Chondrocyte (in vitro differentiated cells): ENCODE measurements at places on chromosomes 11 and 22. TPM values are rescaled to one million over a fixed set of nuclear protein-coding genes. Genes with fewer than 3 reads are reported as not detected.

DNA sequence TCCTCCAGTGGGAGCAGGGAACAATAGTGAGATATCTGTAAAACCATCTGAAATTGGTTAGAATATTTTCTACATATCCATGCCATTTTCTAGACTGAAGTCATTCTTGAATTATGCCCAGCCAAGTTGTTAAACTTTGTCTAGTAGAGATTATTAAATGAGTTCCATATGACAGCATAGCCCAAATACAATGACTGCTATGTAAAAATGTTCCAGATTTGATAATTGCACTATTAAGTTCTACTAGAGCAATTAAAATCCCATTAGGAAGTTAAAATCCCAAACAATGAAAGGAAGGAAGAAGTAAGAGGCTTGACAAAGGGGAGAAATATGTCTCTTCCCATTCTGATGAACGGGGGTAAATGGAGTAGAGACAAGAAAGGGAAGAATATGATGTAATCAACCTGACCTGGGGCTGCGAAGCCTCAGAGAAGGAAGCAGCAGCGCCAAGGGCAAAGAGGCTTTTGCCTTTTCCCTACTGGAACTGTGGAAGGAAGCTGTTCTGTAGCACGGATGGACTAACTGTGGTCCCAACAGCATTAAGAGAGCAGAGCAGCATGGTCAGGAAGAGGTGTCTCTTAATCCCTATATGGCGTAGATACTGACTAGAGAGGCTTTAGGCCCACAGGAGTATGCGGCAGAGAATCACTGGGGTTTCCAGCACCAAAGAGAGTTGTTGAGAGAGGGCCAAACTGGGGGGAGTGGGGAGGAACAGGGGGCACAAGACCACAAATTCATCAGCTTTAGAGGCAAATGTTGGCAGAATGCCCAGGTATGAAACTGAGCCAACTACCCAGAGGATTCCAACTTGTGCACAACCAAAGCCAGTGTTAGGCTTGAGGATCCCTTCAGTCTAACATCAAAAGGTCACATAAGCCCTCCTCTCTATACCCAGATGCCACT, 26.7 kb downstream of the RRP8 start:
- no peak overlapping the region for H3K4me3 ChIP-seq
- H3K4me1 ChIP-seq: peaks cover 22% of the 10 kb centered on the region
- DNase-seq: no peak
- H3K27me3 ChIP-seq: no peaks in the 10 kb centered on the region
- H3K27ac ChIP-seq: no peak overlapping the region

DNA sequence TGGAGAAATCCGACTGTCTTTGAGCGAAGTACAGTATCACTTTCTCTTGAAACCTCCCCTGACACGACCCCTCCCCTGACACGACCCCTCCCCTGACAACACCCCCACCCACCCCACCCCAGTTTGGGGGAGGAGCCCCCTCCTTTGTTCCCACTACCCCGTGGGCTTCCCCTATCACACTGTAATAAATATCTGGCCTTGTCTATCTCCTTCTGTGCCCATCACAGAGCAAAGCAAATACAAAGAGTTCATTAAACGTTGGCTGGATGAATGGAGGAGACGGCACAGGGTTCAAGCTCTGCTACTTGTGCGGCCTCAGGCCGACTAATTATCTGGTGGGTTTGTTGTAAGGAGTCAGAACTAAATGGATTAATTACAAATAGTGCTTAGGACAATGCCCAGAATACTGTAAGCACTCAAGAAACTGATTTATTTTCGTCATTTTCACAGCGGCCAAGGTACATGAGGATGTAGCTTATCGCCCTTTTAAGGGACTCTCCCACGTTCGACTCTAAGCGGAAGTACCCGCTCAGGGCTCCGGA, 628 bp upstream of the GGA1 start:
- peaks cover 33% of the 10 kb centered on the region for H3K4me1 ChIP-seq
- H3K4me3 ChIP-seq: peak overlapping the region; percentile 83
- peak overlapping the region; percentile 99 for H3K27ac ChIP-seq
- no peaks in the 10 kb centered on the region for H3K27me3 ChIP-seq
- DNase-seq: no peak

- no peak overlapping the region for H3K27ac ChIP-seq
- no peaks in the 10 kb centered on the region for H3K4me1 ChIP-seq
- no peaks in the 10 kb centered on the region for H3K27me3 ChIP-seq
- no peak for DNase-seq
- no peak overlapping the region for H3K4me3 ChIP-seq
- H3K36me3 ChIP-seq: peaks cover 2% of the 10 kb centered on the region
These were observed 7.6 kb downstream of the DLG2 start for GRCh38 chr11:85619499-85619898.

- peaks cover 45% of the 10 kb centered on the region for H3K4me1 ChIP-seq
- peaks cover 9% of the 10 kb centered on the region for H3K36me3 ChIP-seq
- peak overlapping the region; percentile 11 for H3K4me3 ChIP-seq
- no peak for DNase-seq
These were observed 20.6 kb downstream of the LRRC32 start for GRCh38 chr11:76649851-76650372.

DNA sequence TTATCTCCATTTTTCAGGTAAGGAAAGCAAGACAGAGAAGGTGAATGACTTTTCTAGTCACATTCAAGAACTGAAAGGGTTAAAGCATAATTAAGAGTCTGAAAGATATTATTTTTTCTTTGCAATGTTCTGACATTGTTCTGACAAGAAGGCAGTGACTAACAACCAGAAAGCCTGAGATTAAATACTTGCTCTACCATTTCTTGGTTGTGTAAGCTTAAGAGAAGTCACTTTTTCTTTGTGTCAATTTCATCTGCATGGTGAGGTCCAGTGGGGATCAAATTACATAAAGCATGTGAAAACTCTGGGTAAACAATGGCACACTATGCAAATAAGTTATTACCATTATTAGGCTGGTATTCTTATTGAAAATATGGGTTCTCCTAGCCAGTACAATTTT, 73.7 kb downstream of the PHF21A start:
- DNase-seq: no peak
- no peaks in the 10 kb centered on the region for H3K36me3 ChIP-seq
- no peaks in the 10 kb centered on the region for H3K27me3 ChIP-seq
- peaks cover 36% of the 10 kb centered on the region for H3K4me1 ChIP-seq

Gene OR51E2
- 0.97 to 3.2 TPM (median 3.1 TPM) in 3 replicates for total RNA-seq

GRCh38 chr11:75768909-75769771, 562 bp downstream of the DGAT2 start:
- no peaks in the 10 kb centered on the region for H3K36me3 ChIP-seq
- peaks cover 34% of the 10 kb centered on the region for H3K27me3 ChIP-seq
- H3K4me3 ChIP-seq: peak overlapping the region; percentile 68
- H3K4me1 ChIP-seq: peaks cover 18% of the 10 kb centered on the region
- no peak overlapping the region for H3K27ac ChIP-seq

GRCh38 chr22:50481440-50482106, at the start of gene ADM2:
Gene ADM2, plus strand, starts transcription at chr22:50481543. Its CDS starts 305 bp downstream, at chr22:50481848.
- peaks cover 2% of the 10 kb centered on the region for H3K36me3 ChIP-seq
- peak within 1 kb of the TSS; percentile 77 for H3K4me3 ChIP-seq
- H3K4me1 ChIP-seq: peaks cover 25% of the 10 kb centered on the region
- H3K27me3 ChIP-seq: no peaks in the 10 kb centered on the region

DNA sequence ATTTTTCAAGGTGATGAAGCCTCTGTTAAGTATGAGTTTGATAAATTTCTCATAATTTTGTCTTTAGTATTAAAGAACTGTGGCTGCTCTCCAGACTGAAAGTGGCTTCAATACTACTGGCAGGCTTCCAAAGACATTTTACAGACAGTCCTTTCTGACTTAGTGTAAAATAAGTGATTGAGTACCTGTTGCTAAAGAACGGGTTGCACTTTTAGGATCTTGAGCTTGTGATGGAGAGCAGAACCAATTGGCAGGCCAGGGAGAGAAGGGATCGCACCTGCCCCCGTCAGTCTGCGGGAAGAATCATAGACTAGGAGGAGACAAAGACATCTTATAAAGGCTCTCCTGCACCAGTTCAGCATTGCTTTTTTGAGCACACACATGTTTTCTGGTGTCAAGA, 4.4 kb downstream of the NCAM1 start:
- peaks cover 24% of the 10 kb centered on the region for H3K4me1 ChIP-seq
- peaks cover 11% of the 10 kb centered on the region for H3K27me3 ChIP-seq
- DNase-seq: no peak
- no peaks in the 10 kb centered on the region for H3K36me3 ChIP-seq
- H3K4me3 ChIP-seq: no peak overlapping the region

Gene MYBPC3
- total RNA-seq: not detected in 3 replicates
